Activated CD4-positive, alpha-beta T cell treated with anti-CD3 and anti-CD28 coated beads for 1 hour (primary cell): ENCODE measurements at places on chromosomes 2 and 18.

GRCh38 chr2:186531257-186531775 is 45.3 kb downstream of the ZC3H15 start:
- DNase-seq = no peak

GRCh38 chr18:67010919-67011318 is 407.0 kb upstream of the CDH19 start:
- no peak for DNase-seq

DNA sequence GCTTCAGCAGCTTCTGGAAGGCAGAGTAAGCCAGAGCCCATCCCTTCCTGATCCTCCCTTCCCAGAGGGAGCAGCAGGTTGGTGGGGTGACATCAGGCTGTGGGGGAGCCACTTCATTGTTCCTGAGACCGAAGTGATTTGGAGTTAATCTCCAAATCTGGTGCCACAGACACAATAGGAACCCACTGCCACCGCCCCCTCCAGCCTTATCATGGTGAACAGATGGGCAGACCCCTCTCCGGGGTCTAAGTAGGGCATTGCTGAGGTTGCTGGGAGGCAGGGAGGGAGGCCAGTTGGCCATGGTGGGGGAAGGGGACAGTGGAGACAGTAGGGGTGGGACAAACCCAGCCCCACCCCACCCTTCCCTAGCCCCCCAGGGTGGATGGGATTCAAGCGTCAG is 25.6 kb upstream of the SLC35F6 start:
- no peak for DNase-seq

DNA sequence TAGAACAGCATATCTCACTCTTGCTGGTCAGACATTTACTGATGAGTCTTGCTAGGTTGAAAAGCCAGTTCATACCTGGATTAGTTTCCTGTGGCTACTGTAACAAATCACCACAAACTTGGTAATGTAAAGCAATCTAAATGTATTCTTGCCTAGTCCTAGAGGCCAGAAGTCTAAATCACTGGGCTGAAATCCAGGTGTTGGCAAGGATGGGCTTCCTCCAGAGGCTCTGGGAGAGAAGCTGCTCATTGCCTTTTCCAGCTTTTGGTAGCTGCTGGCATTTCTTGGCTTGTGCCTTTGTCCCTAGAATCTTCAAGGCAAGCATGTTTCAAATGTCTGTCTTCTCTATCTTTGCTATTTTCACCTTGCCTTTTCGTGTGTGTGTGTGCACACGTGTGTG is 62.3 kb upstream of the MAP4K3 start:
- DNase-seq = no peak

- DNase-seq = no peak
These were observed 61.4 kb downstream of the SP3 start for GRCh38 chr2:173903601-173904394.

DNA sequence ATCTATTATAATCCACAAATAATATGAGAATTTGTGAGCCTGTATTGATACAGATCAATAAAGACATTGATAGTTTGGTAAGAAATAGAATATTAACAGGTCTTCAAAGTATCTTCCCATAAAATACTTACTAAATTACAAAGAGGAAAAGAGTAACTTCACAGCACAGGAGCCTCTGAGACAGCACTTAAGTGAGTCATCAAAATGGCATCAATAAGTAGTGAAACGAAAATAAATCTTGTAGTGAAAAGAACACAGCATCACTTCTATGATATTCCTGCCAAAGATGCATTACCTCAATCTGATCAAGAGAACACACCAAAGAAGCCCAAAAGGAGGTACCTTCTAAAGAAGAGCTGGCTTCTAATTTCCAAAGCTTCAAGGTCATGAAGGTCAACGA is 116.4 kb downstream of the CBLN2 start:
- no peak for DNase-seq
